ENCODE measurements at places on chromosomes 3 and 15.

GRCh38 chr3:76585794-76586392, 454.0 kb upstream of the ROBO2 start:
- no peak for DNase-seq

GRCh38 chr3:193980905-193981304, 155.0 kb upstream of the HES1 start:
- DNase-seq, result no peak

DNA sequence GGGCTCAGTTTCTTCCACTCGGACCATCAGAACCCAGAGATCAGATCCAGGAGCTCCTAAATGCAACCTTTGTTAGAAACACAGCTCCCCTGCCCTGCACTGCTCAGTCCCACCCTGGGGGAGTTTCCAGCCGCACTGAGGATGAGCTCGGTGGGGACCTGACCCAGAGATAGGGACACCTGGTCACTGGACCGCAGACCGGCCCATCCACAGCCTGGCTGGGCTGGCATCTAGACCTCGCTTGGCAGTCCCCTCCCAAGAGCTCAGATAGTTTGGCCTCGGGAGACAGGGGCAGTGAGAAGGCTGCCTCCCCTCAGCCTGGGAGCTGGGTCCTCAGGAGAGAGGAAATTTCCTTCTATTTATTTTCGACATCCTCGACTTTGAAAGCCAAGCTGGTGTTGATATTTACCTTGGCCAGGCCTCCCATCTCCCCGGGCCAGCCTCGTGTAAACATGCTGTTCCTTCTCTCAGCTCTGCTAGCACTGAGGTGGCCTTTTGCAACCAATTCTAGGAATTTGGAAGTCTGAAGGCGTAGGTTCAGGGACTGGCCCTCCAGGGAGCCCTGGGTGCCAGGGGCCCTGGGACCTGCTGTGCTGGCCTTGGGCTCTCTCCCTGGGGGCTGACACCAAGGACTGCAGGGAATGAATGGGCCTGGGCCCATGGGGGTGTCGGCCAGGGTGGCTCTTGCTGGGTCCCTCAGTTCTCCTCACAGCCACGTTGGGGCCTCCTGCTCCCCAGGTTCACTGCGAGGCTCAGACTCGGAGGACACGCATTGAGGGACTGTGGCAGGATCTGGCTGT, 90.1 kb downstream of the VGLL4 start:
- no peak for DNase-seq

DNA sequence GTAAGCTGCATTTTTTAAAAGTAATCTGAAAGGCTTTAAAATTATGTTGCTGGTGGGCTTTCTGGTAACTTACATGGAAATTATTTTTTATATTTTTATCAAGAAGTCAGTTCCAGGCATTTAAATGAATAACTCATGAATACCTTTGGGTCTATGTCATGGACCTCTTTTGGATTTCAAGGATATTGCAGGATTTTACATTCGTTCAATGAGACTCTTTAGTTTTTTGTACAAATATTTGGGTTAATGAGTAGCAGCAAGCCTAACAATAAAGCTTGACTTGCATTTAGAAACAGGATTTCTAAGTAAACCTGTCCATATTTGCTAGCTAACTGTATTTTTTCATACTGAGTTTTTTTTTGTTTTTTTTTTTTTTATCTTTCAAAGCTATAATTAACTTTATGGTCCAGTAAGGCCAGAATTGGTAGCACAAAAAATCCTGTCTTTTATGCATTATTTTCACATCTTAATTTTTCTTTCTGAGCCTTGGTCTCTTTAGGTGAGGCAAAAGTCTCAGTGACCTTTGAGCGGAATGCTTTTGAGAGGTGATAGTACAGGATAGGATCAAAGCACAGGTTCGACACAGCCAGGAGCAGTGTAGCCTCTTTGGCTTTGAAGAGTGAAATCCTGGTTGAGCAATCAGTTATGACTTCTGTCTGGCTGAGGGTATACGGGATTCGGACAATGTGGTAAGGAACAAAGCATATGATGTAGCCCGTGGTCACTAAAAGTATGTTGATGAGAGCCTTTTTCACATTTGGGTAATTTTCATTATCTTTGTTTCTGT, 4.8 kb downstream of the GPR171 start:
- DNase-seq, result no peak

DNA sequence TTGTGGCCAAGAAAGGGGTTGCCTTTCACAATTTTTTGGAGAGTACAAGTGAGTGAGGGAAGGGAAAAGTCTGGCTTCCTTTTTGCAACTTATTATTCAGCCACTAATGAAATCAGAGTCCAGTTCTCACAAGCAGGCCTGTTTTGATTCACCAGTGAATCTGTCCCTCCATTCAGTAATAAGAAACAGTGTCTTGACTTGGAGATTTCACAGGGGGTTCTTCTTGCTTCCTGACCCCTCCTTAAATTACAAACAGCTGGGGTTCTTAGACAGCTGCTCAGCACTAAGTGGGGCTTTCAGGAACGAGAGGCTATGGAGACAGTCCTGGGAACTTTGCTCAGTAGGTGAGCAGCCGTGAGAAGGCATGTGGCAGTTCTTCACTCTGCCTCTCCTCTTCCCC, 24.5 kb downstream of the SEMA3G start:
- no peak for DNase-seq

DNA sequence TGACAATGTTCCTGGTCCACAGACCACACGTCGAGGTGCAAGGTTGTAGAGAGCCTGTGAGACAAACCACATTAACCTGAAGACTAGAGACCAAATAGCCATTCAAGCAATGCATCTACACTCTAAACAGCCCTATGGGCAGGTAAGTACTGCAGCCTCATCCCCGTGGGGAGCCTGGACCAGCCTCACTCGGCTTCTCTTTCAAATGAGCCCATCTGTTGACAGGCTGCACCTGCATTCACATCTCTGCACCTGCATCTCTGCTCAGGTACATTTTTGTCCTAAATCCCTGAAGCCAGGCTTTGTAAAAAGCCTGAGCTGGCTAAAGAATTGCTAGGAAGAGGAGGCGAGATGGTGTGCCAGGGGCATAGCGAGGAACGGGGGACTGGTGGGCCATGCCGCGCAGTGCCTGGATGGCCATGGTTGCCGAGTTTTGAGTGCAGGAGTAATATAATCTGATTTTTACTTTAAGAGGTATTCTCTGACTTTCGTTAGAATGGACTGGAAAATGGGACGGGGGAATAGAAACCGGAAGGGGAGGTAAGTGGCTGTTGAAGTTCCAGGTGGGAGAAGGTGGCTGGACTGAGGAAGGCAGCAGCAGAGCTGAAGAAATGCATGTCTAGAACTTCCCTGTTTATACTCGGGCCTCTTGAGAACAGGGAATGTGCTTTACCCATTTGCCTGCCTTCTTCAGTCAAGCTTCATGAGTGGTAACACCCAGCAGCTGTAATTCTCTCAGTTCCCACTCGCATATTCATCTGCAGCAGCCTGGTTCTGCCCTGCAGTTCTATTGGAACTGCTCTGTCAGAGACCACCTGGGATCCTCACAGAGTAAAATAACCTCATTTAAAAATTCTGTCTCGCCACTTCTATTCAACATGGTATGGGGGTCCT, 226.4 kb downstream of the OPA1 start:
- DNase-seq, result no peak

DNA sequence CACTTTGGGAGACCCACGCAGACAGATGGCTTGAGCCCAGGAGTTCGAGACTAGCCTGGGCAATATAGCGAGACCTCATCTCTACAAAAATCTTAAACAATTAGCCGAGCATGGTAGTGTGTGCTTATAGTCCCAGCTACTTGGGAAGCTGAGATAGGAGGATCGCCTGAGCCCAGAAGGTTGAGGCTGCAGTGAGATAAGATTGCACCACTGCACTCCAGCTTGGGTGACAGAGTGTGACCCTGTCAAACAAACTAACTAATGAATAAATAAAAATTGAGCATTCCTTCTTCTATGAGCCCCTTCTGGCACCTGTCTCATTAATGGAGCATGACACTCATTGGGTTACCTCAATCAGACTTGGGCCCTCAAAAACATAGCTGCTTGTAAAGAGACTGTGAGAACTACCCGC, 7.5 kb downstream of the ZDHHC3 start:
- no peak for DNase-seq

GRCh38 chr15:67820992-67821783, 4.1 kb upstream of the SKOR1 start:
- DNase-seq, result no peak

- DNase-seq, result no peak
These were observed 107.0 kb downstream of the CPN2 start for GRCh38 chr3:194244167-194244566.

- no peak for DNase-seq
These were observed 31.2 kb downstream of the BCHE start for GRCh38 chr3:165805946-165806561.

DNA sequence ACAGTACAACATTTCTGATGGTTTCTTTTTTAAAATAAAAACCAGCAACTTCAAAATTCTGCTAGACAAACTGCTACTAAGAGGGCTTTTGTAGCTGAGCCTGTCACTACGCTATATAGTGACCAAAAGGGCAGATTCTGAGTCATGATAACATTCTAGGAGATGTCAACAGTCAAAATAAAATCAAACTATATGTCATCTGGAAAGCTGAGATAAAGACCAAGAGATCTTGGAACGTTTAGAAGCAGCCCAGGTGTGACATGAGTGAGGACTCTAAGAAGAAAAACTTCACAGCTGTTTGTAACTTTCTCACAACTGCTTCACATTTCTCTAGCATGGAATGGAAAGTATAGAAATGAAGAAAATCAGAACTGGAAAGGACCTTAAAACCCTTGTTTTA, 84.6 kb downstream of the FILIP1L start:
- DNase-seq, result no peak

DNA sequence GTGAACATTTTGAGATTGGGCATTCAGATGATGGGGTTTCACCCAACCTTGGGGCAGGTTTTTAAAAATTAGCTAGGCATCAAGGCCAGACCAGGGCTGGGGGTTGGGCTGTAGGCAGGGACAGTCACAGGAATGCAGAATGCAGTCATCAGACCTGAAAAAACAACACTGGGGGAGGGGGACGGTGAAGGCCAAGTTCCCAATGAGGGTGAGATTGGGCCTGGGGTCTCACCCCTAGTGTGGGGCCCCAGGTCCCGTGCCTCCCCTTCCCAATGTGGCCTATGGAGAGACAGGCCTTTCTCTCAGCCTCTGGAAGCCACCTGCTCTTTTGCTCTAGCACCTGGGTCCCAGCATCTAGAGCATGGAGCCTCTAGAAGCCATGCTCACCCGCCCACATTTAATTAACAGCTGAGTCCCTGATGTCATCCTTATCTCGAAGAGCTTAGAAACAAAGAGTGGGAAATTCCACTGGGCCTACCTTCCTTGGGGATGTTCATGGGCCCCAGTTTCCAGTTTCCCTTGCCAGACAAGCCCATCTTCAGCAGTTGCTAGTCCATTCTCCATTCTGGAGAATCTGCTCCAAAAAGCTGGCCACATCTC, 6.1 kb downstream of the RHO start:
- DNase-seq, result no peak

DNA sequence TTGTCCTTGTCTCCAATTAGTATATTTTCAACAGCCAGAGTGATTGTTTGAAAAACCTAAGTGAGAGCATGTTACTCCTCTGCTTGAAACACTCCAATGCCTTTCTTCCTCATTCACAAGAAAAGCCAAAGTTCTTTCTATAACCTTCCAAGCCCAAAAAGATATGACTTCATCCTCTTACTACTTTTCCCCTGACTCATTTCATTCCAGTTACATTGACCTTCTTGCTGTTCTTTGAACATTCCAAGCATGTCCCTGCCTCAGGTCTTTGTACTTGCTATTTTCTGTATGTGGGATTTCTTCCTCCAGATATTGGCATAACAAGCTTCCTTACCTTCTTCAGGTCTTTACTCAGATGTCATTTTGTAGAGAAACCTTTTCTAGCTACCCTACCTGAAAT, 28.3 kb downstream of the EHHADH start:
- no peak for DNase-seq

DNA sequence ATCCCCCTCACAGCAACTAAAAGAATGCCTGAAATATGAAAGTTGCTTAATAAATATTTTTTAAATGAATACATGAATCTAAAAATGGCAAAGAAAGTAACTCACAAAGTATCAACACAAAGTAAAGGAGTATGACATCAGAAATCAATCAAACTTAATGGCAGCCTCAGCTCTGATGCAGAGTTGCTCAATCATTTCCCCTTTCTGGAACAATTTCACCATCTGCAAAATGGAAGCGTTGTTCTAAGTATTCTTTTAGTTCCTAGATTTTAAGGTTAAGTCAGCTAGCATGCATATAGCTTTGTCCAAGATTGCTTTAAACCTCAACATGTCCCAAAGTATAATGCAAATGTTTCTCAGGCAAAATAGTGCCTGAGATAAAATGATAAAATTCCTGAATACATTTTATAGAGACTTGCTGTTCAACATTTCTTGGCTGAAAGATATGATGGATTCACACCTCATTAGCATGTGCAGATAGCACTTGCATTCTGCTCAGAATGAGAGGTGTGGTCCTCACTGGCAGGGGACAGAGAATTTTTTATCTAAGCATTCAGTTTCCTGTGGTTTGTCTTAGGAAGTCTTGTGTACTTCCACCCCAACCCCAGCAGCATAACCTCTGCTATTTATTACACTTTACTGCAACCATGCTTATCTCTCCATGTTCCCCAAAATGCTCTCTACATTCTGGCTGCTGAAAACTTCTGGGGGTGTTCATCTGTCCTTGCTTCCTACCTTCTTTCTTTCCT, 429.3 kb downstream of the GRM7 start:
- DNase-seq, result no peak

DNA sequence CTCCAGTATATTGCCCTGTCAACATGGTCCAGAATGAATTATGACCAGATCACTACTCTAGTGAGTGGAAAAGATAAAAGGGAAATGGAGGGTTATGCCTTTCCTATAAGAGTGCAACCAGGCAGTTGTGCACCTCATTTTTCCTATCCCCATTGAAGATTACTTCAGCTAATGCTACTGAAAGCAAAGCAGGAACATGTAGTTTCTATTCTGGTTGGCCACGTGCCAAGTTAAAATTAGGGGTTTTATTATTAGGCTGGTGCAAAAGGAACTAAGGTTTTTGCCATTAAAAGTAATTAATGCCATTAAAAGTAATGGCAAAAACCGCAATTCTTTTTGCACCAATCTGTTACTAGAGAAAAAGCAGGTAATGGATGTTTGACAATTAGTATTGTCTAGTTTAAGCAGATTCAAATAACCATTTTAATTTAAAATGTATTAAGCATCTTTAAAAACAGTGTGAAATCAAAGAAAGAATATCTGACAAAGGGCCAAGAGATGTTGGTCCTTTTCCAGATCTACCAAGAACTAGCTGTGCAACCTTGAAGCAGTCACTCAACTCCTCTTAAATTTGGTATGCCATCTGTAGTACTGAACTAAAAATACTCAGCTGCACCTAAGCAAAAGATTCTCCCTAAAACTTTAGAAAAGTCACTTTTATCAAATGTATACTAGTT, 567.5 kb upstream of the CCDC54 start:
- no peak for DNase-seq

- no peak for DNase-seq
These were observed 53.4 kb downstream of the UBE2E1 start for GRCh38 chr3:23859012-23859743.

- no peak for DNase-seq
These were observed 62.7 kb upstream of the RNU6-1 start for GRCh38 chr15:67902579-67903009.

GRCh38 chr15:55116636-55117035, 80.1 kb downstream of the RSL24D1 start:
- no peak for DNase-seq

- no peak for DNase-seq
These were observed 60.4 kb downstream of the MLH1 start for GRCh38 chr3:37053753-37054152.

GRCh38 chr15:92809064-92809879, 90.9 kb upstream of the CHD2 start:
- peak; percentile 96 for DNase-seq
